GM10248 (cell line): ENCODE measurements at places on chromosomes 4 and X.

GRCh38 chr4:18570370-18570769 is 548.8 kb upstream of the LCORL start:
- no peak for DNase-seq

- DNase-seq: no peak
These were observed 53.8 kb downstream of the CXCL1 start for GRCh38 chr4:73922766-73923630.

- no peak for DNase-seq
These were observed 24.0 kb upstream of the SNCA start for GRCh38 chr4:89860971-89861370.

- DNase-seq: no peak
These were observed 341.1 kb upstream of the PPARGC1A start for GRCh38 chr4:24230955-24231354.

- DNase-seq: no peak
These were observed 20.7 kb downstream of the ARHGAP24 start for GRCh38 chr4:85495621-85496020.

- no peak for DNase-seq
These were observed 97.3 kb downstream of the SHROOM4 start for GRCh38 chrX:50716706-50717105.

DNA sequence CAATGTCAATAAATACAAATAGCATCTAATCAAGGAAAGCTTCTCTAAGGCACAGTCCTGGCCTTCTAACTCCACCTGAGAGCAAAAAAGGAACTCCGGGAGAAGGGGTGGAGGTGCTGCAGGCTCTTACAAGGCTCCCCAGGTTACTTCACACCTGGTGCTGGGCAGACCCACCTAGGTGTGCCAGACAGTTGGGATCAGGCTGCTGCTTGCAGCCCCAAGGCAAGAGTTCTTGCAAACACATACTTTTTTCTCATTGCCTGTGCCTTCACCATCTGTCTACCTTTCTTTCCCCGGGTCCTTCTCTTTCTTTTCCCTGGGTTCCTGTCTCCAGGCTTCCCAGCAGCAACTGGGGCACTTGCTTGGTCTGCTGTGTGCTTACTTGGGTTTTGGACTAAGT is 81.4 kb upstream of the STIM2 start:
- DNase-seq: no peak

DNA sequence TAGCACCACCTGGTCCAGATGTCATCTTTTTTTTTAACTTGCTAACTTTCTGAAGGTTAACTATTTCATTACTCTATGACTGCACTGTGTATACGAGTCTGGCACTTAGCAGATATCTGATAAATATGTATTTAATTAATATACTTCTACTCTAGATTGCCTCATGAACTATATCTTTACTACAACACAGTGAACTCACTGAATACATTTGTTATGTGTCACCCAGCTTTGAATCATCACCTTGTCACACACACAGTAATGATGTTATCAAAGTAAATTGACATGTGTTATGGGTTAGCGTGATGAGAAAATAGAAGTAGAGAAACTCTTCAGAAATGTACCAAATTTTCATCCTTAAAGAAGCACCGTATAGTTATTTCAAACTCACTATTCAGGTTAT is 419.3 kb upstream of the ADGRL3 start:
- DNase-seq: no peak

- no peak for DNase-seq
These were observed 100.5 kb downstream of the NAA11 start for GRCh38 chr4:79225360-79225759.

GRCh38 chr4:19969492-19969891 is 282.2 kb upstream of the SLIT2 start:
- DNase-seq: no peak

- no peak for DNase-seq
These were observed 1049.9 kb upstream of the TENM3 start for GRCh38 chr4:181193131-181193930.

DNA sequence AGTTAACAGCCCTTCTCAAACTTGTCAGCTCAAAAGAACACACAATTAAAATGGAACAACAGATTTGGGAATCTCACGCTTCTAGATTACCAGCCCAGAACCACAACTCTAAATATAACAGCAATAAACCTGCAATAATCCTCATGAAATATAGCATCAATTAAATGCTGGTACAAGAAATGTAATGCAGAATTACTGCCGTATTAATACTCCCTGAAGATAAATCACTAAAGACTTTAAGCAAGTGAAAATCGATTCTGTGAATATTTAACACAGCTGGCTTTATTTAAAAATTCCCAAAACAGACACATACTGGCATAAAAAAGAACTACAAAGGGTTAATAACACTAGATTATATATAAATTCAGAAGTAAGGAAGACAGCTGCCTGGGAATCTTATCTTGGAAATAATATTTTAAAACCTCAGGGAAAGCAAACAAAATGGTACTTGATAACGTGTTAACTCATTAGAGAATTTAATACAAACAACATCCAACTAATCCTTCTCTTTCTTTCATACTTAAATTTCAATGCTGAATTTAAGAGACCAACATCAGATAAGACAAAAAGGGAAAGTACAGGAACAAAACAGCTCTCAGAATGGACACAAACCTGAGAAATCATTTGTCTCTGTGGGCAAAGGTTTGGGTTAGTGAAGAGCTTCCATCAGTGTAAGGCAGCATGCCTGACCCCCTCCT is 34.7 kb downstream of the APBB2 start:
- DNase-seq: no peak

DNA sequence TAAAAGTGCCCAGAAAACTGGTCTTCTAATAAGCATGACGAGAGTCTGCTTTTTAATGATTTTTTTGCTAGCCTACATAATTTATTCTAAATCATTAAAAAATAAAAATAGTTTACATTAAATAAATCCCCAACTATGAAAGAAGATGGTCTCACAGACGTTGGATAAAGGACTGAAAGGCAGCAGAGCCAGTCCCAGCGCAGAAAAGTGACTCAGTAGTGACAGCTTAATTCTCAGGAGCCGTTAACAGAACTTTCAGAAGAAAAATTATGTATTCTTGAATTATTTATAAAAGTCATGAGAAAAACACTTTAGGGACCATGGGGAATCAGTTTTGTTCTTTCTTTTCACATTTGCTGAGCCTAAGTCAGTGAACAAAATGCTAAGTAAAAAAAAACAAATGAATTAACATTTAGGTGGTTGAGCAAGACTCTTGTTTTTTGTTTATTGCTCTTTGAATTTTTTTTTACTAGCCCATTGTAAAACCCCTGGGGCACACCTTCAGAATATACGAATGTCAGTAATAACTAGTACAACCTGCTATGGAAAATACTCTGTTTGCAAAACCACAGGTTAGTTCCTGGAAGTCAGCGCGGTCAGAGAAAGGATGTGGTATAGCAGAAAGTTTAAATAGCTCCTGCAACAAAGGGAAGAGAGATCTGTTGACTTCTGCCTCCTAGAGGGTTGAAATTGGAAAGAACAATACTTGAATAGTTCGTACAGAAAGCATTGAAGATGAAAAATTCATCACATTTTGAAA is 50.4 kb upstream of the CCDC160 start:
- DNase-seq: peak; percentile 14

- no peak for DNase-seq
These were observed 28.6 kb upstream of the ZCCHC4 start for GRCh38 chr4:25283948-25284347.

DNA sequence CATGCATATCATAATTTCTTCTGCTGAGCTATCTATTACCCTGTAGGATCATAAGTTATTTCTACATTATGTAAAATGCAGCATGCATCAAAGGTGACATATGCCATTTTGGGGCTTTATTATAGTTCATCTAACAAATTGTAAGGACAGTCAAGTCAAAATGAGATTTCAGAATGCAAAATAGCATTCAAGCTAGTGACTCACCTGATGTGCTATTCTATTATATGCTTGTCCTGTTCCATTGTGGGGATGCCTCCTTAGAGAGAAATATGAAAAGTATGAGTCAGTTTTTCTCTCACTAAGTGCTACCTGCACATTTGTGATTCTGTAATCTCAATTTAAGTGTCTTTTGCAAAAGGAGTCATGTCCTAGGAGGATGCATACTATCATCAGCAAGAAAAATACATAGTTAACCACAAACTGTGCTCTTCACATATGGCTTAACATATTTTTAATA is 647.0 kb upstream of the PCDH10 start:
- no peak for DNase-seq

- peak; percentile 46 for DNase-seq
These were observed at the start of gene MAP3K15 for GRCh38 chrX:19514791-19515614. MAP3K15 (minus strand) TSS chrX:19515508; CDS start chrX:19515261, 247 bp downstream.

- DNase-seq: no peak
These were observed 20.5 kb downstream of the GPC4 start for GRCh38 chrX:133394765-133395164.

DNA sequence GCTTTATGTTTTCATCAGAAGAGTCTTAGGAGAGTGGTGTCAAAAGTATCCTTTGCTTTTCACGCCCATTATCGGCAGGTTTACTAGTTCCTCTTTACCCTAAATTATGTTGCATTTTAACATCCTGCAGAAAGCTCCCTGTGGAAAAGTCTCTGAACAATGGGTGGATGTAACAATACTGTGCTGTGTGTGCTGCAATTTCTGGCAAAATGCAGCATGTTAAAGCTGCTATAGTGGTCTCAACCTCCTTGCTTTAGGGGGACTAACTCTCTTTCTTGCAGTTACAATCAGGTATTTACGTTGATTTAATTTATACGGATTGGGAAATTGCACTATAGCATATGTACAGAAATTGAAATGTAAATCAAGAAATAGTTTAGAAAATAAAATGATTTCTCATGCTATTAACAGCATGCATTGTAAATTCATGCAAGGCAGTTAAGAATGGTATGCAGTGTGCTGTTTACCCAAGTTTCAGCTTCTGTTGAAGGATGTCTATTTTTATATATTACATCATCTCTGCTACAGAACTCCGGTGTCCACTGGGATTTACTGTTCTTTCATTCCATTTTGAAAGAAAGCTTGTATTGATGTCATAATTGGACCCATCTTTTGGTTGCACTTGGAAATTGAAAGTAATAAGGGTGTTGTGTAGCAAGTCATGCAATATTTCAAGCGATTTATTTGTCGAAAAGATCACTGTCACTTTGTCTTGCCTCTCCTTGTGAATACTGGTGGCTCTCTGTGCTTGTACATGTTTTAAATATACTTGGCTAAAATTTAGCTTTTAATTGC is 145.7 kb downstream of the RAPGEF2 start:
- no peak for DNase-seq

DNA sequence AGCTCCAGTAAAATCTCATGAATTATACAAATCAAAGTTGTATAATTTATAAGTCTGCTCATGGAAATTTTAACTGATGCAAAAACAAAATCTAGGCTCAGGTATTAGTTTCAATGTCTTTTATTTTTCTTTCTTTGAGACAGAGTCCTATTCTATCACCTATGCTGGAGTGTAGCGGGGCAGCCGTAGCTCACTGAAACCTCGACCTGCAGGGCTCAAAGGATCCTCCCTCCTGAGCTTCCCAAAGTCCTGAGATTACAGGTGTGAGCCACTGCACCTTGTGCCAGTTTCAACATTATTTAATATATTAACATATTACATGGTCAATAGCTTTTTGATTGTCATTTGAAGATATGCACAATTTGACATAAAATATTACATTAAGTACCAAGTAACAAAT is 678.7 kb downstream of the ARAP2 start:
- DNase-seq: no peak

GRCh38 chrX:8731559-8732395 is at the start of gene ANOS1:
ANOS1 (minus strand) TSS chrX:8732137; CDS start chrX:8732036, 101 bp downstream.
- DNase-seq: no peak

DNA sequence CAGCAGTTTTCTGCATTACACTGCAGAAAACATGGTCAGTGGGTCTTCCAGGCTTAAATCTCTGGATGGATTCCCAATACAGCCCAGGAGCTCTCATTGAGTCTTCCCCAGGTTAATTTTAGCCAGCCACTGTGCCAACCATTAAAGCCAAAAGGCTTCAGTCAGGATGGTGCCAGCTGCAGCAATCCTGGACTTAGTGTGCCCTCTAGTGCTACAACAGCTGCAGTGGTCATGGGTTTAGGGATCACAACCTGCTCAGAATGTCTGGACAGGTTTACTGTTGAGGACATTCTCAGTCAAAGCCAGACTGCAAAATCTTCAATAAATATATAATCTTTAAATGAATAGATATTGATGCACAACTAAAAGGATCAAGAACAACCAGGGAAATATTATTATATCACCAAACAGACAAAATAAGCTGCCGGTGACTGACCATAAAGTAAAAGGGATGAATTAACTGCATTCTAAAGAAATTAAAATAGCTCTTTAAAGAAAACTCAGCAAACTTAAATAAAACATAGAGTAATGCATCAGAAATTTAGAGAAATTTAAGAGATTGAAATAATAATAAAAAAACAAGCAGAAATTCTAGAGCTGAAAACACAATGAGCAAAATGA is 639.9 kb downstream of the SPOCK3 start:
- peak; percentile 6 for DNase-seq

DNA sequence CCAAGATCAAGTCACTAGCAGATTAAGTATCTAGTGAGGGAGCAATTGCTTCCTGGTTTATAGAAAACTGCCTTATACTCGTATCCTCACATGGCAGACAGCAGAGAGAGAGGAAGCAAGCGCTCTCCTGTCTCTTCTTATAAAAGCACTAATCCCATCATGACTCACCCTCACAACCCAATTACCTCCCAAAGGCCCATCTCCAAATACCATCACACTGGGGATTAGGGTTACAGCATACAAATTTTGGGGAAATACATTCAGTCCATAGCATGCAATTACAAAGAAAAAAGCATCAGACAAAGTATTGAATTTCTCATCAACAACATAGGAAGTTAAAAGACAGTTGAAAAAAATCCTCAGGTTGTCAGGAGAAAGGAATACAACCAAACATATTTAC is 292.6 kb downstream of the IQCM start:
- no peak for DNase-seq

DNA sequence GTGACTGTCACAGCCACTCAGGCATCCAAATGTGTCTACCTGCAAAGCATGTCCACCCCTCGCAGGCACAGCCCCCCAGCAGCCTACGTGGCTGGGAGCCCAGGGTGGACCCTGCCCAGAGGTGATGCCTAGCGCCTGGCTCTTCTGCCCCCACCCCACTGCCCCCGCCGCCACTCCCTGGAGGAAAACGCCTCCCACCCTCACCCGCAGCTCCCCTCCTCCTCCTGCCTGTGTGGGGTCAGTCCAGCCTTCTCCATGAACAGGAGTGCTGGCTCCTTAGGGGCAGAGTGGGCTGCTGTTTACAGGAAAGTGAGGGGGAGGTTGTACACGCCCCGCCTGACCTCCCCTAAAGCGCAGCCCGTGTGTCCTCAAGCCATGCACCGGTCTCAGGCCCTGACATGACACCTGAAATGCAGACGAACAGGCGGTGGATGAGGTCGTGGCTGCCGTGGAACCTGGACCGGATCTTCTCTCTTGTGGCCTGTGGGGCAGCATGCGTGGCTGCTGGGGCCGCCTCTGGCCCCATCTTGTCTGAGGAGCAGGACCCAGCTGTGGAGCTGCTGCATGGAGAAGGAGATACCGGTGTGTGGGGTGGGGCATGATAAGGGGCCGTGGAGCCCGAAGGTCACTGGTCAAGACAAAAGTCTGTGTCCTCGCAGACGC is 11.9 kb upstream of the MXD4 start:
- DNase-seq: no peak
